ENCODE measurements at places on chromosomes 5 and 9.

GRCh38 chr5:4375640-4376039 lies 764.5 kb upstream of the ADAMTS16 start:
- ATAC-seq = no peak

GRCh38 chr9:129289883-129290282 lies 111.8 kb upstream of the IER5L start:
- ATAC-seq = no peak

DNA sequence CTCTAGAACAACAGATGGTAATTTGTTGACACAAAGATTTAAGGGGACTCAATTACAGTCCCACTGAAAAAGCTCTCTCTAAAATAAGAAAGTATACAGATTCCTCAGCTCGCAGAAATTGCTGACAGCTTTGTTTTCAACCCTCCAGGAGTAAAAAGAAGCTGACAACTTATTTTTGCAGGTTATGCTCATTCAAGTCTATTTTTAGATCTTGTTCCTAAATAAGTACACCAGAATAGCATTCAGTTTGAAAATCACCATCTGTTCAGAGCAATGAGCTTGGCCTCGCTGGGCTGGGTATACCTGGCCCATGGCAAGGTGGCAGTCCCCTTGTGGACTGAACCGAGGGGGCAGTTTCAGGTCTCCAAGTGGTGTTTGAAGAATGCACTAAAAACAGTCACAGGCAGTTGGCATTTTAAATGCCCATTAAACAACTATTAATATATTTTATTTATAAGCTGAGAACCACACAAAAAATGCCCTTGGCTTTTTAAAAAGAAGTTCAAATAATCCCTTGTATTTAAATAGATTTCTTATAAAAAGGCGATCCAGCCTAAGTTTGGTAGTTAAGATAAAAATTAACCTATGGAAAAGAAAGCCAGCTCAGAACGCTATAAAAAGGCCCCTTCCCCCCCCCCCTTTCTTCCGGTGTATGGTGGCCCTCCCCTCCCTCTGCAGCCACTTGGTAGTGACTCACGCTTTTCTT lies 169.2 kb downstream of the AUH start:
- no peak for ATAC-seq

- no peak for ATAC-seq
Observed at GRCh38 chr9:136804509-136805206, 3.1 kb upstream of the RABL6 start.

DNA sequence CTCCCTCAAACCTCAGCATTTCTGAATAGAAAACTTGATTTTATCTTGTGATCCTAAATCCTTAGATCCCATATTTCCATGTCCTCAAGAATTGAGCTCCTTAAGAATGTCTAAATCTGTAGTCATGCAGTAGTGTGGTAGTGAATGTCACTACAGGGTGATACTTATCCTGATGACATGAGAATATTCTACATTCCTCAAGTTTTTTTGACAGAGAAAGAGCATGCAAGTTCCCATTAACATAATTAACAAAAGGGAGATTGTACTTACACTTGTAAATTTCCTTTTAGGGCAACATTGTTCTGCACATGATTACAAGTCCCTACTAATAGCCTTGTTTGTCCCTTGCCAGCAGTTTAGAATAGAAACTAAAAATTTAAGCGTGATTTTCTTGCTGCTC lies 352.3 kb downstream of the PTPRD start:
- ATAC-seq = no peak

GRCh38 chr5:143583409-143583808 lies 179.9 kb upstream of the NR3C1 start:
- ATAC-seq = no peak

DNA sequence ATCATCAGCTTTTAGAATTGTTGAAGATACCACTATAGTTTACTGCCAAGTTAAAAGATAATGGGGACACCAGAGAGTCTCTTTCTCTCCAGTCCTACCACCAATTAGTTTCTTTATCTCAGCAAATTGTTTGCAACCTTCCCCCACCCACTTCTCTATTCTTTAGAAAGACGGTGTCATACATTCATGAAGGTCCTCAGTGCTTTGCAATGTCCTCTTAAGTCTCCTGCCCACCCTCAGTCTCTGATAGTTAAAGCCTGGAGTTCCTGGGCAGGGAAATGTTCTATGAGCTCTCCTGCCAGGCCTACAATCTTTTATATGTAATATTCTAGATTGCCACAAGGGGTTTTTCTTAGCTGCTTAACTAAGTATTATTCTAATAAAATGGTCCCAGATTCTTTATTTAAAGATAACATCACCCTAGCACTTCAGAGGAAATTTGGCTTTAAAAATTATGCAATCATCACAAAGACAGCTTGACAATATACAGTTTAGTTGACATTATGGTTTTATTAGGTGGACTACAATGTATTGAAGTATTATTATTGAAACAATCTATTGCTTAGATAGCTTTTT lies 509.2 kb downstream of the CSNK1G3 start:
- no peak for ATAC-seq

GRCh38 chr9:16254674-16255073 lies 615.8 kb downstream of the BNC2 start:
- peak; percentile 12 for ATAC-seq

DNA sequence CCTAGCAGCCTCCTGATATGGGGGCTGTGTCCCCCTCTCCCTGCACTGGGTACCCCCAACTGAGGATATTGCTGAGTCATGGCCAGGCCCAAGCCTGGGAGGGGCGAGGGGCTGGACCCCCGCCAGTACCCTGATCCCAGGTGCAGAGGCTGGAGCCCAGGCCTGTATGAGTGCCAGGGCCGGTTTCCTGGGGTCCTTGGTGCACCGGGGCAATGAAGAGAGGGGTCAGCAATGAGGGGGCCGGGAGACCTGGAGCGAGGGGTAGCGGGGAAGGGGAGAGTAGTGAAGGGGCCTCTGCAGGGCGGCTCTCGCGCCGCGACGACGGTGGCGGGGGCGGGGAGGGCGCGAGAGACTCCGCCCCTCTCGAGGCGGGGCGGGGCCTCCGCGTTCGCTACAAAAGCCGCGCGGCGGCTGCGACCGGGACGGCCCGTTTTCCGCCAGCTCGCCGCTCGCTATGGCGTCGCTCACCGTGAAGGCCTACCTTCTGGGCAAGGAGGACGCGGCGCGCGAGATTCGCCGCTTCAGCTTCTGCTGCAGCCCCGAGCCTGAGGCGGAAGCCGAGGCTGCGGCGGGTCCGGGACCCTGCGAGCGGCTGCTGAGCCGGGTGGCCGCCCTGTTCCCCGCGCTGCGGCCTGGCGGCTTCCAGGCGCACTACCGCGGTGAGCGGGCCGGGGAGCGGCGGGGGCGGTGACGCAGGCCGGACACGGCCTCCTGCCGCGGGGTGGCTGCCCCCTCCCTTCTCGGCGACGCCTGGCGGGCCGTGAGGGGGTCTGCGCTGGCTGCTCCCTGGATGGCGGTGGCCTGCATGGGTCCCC lies at the start of gene SQSTM1:
SQSTM1 (plus strand) TSS at position 423 of the 815 bp plus-strand sequence; CDS start at position 455, 32 bp downstream.
- peak; percentile 48 for ATAC-seq

- ATAC-seq = peak; percentile 54
Observed at GRCh38 chr5:171419688-171420430, 412 bp downstream of the FGF18 start.
